ENCODE measurements at places on chromosomes 12 and 14.
A peak's percentile ranks its signal among the peaks of the same experiment; 100 is the strongest.

DNA sequence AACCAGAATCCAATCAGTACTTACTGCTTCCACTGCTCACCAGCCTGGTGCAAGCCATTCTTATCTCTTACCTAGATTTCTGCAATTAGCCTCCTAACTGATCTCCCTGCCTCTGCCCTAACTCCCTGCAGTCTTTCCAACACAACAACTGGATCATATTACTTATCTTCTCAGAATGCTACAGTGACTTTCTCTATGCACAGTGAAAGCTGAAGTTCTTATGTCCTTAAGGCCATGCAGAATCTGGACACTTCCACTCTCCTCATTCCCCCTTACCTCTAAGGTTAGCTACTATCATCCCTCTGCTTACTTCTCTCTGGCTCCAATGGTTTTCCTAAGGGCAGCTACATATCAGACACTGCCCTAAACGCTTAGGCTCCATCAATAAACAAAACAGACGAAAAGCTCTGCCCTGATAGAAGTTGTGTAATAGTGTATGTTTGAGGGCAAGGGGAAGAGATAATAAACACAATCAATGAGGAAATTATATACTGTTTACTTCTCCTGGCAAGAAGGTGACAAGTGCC is 4.0 kb downstream of the KTN1 start:
- no peak for DNase-seq

GRCh38 chr14:68335312-68335711 is 457.6 kb downstream of the ZFP36L1 start:
- no peak for DNase-seq

GRCh38 chr12:52335598-52336262 is 14.5 kb upstream of the KRT83 start:
- no peak for DNase-seq

DNA sequence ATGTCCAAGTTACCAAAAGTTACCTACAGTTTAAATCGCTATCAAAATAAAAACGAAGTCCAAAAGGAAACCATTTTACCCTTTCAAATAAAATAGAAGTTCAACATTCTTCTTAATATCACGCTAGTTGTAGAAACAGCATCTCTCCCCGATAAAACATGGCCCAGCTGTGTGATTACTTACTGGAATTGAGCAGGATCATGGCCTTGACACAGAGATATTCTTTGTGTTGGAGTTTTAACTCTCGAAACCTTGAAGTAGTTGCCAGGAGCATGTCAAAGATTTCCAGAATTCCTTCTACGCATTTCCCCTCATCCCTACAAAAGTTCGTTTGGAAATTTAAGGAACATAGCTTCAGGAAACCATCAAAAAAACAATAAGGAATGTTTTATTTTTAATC is 44.8 kb downstream of the ESR2 start:
- DNase-seq = no peak

- no peak for DNase-seq
Measured at GRCh38 chr12:105892362-105892910, 246.3 kb downstream of the NUAK1 start.

DNA sequence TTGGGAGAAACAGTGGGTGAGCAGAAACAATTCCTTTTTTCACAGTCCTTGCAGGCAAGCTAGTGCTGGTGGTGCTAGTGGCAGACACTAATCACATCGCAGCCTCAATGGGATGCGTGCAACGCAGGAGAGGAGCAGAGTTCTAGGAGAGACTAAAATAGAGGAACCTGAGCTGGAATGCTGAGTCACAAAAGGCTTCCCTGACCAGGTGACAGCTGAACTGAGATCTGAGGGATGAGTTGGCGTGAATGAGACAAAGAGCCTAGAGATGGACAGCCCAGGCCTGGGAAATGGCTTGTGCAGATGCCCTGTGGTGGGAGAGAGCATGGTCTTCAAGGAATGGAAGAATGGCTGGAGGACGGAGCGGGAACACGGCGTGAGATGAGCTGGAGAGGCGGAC is 25.8 kb downstream of the ACADS start:
- DNase-seq = no peak

- DNase-seq = no peak
Measured at GRCh38 chr14:104871145-104871655, 6.1 kb downstream of the CEP170B start.

DNA sequence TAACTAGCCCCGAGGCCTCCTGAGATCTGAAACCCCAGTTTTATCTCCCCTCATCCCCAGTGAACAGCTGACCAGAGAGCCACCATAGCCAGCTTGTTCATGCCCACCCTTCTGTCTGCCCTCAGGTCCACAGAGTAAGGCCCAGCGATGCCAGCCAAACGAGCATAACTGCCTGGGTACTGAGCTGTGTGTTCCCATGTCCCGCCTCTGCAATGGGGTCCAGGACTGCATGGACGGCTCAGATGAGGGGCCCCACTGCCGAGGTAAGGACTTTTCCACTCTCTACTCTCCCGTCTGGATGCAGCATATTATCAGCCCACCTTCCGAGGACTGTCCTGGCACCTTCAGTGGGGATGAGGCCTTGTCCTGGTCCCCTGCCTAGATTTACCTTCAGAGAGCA is 6.2 kb downstream of the LRP1-AS start:
- no peak for DNase-seq

DNA sequence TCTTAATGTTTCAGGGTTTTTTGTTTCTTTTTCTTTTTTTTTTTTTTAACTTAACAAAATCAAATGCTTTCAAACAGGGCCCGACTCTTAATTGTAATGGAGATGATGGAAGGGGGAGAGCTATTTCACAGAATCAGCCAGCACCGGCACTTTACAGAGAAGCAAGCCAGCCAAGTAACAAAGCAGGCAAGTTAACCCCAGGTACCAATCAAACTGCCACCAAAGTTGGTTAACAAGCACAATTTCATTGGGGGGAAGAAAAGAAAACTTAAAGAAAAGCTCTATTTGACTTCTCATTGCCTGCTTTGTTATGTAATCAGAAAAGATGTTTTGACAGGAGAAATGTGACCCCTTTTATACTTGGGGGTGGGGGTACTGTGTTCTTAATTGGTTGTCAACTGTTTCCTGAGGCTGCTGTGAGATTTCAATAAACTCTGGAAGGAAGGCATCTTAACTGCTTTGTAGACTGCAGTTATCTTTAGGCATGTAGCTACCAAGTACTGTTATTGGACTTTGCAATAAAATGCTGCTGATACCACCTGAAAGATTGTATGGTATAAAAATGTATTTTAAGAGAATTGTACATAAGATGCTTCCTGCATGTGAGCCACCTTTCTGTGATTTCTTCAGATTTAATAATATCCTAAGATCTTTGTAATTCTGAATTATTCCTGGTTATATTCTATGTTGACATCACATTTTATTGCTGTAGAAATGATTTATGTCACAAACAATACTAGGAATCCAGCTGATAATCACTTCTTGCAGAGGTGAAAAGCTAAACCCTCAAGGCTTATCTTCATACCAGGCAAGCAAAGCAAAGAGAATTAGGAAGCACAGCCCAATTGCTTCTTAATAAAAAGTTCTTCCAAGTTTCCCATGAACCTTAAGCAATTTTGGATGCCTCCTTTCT is 26.9 kb downstream of the MAPKAPK5 start:
- DNase-seq = no peak

DNA sequence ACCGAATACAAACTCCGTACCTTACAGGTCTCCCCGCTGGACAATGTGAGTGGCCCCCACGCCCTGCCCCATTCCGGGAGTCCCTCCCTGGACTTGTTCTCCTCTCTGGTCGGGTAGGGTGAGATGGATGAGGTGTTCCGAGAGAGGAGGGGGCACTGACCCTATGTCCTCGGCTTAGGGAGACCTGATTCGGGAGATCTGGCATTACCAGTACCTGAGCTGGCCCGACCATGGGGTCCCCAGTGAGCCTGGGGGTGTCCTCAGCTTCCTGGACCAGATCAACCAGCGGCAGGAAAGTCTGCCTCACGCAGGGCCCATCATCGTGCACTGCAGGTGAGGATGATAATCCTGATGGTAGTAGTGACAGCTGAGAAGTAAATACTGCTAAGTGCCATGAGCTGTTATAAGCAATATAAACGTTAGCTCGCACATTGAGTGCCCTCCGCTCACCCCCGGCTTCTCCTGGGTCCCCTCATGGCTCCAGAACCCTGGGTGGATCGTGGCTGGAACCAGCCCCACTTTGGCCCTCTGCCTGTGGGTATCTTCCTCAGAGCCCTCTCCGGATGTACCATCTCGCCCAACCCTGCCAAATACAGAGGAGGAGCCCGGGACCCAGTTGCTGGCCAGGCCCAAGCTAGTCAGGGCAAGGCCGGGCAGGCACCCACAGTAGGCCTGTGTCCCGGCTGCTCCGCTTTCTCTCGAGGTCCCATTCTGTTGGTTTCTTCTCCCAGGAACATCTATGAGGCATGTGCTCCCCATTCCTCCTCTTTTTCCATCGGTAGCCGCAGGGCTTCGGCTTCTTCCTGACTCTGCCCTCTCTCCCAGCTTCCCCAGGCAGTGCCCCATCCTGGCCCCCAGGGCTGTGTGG is 6.8 kb downstream of the PTPN6 start:
- DNase-seq = peak; percentile 32

DNA sequence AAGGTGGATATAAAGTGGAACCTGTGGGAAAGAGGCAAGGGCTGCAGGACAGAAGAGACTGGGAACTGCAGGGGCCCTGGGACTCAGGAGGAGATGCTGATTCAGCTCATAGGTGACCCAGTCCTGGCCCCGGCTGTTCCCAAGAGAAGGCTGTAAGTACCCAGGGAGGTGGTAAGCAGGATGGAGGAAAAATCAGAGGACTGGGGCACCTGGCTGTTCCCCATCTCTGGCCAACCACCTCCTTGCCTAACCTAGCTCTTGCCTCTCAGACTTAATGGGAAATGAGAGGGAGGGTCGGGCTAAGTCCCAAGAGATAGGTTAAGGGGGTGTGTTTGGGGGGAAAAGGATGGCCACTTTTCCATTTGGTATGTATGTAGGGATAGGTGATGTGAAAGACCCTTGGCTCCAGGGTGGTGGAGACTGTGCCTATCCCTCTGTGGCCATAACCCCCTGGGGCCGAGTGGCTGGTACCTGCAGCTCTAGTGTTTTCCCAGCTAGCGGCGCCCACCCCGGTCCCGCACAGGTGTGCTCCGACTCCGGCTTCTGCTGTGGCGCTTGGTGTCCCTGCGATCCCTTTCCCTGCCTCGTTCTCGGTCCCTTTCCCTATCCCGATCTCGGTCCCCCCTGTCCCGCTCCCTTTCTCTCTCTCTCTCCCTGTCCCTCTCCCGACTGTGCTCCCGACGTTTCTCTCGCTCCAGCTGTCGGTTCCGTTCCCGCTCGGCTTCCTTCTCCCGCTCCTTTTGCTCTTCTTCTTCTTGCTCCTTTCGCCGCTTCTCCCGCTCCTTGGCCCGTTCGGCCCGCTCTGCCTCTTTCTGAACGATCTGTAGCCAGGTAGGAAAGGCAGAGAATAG is 1.6 kb upstream of the CDH24 start:
- no peak for DNase-seq

DNA sequence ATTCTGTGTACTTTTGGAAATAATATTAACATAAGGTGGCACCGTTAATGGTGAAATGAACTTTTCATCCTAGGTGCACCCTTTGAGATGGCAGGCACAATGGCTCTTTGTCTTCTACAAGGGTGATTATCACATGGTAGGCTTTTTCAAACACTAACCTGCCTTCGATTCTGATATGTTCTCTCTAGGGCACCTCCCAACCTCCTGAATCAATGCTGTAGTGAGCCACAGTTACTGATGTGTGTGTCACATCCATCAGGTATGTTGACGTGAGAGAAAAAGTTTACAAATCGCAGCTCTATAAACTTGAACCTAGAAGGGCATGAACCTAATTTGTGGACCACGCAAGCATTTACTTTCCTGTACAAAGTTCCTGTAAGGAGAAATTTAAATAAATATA is 25.4 kb downstream of the PDE3A start:
- no peak for DNase-seq

DNA sequence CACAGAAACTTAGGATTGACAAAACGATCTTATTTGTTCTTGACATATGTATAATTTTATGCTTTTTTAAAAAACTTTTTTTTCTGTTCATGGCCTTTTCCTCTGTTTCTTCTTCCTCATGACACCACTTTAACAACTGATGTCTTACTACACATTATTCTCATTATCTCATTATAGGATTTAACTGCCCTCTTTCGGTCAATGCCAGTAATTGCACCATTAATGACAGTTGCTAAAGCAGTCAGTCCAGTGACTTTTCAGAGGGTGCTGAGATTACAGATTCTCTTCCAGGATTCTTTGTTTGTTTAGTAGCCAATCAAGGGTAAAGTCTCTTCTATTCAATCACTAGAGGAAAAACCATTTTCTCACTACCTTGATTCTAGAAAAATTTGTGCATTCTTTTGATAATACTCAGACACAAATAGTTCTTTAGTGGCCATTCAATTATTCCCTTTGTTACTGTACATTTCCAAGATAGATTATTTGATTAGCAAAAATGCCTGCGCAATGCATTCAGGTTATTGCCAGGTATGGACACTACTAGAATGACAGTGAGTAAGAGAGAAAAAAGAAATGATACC is 50.1 kb downstream of the KLRG1 start:
- DNase-seq = no peak

- DNase-seq = no peak
Measured at GRCh38 chr14:59306775-59307174, 118.3 kb downstream of the DAAM1 start.

GRCh38 chr12:57470970-57471656 is 8.6 kb downstream of the ARHGAP9 start:
- DNase-seq = no peak

GRCh38 chr14:105843444-105844046 is 317.2 kb downstream of the TMEM121 start:
- DNase-seq = no peak

DNA sequence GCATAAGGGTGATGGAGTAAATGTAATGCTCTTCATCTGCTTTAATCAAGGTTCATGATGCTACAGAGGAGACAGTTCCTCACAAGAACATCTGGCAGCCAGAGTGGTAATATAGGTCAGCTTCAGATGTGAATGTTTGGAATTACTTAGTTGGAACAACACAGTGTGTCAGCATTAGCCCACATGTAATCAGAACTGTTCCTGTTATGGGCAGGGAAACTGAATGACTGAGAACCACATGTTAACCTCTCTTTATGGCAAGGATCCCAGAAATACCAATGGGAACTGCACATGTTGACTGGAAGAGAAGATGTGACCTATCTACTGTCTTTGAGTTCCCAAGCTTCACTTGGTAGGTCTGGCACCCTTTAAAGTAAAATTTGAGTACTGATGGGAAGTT is 390.1 kb upstream of the PDE3A start:
- no peak for DNase-seq

DNA sequence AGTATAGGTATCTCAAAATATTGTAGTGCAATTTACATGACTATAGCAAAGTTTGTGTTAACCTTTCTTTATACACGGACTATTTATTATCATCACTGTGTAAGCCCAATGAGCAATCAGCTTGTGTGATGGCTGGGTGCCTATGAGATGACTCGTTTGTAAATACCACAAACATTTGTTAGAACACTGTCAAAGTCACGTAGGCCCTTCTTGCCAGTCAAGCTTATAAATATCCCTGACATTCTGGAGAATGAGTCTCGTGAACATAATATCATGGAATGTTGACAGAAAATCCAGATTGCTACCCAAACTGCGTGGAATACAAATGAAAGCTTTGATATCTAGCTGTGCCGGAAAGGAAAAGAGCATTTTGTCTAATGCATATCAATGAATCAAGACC is 648.3 kb upstream of the MDGA2 start:
- no peak for DNase-seq
